Mesothelial cell of epicardium (in vitro differentiated cells): ENCODE measurements at places on chromosomes 13 and 19.
A peak's percentile ranks its signal among the peaks of the same experiment; 100 is the strongest.

DNA sequence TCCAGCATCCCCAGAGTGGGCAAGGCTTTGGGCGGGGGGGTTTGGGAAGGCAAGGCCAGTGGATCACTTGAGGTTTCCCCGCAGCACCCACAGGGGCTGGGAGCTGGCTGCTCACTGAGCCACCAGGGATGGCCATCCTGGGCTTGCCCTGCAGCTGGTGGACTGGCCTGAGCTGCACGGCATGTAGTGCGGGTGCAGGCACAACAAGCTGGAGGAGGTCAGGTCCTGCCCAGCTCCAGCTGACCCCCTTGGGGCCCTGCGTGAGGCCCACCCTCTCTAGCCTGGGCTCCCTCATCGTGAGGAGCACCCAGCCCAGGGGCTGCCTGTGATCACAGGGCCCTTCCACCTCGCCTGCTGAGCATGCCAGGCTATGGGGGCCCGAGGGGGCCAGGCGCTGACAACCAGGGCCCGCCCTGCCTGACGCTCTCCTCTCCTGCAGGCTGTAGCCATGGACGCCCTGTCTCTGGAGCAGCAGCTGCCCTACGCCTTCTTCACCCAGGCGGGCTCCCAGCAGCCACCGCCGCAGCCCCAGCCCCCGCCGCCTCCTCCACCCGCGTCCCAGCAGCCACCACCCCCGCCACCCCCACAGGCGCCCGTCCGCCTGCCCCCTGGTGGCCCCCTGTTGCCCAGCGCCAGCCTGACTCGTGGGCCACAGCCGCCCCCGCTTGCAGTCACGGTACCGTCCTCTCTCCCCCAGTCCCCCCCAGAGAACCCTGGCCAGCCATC lies 22.9 kb downstream of the COMP start:
- peaks cover 7% of the 10 kb centered on the region for H3K36me3 ChIP-seq
- no peak overlapping the region for H3K27ac ChIP-seq
- H3K4me1 ChIP-seq: no peaks in the 10 kb centered on the region
- no peak overlapping the region for H3K4me3 ChIP-seq
- no peaks in the 10 kb centered on the region for H3K27me3 ChIP-seq

- DNase-seq: no peak
- no peak overlapping the region for H3K27ac ChIP-seq
- H3K36me3 ChIP-seq: no peaks in the 10 kb centered on the region
- H3K27me3 ChIP-seq: no peaks in the 10 kb centered on the region
Measured at GRCh38 chr13:99122171-99122570, 78.5 kb upstream of the UBAC2 start.

DNA sequence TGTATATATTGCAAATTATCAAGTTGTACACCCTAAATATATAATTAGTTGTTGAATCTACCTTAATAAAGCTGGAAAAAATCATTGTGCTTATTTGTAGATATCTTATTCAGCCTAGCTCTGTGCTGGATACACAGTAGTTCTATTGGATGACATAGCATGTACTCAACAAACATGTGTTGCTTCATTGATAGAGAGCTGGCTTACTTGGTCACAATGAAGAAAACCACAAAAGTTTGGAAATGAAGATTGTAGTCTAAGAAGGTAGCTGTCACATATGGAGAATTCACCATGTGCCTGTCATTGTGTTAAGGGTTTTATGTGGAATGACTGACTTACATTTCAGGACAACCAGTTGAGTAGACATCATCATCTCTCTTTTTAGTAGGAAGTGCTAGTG lies 278.9 kb downstream of the LMO7 start:
- no peak for DNase-seq
- no peak overlapping the region for H3K27ac ChIP-seq
- H3K4me1 ChIP-seq: no peaks in the 10 kb centered on the region
- no peaks in the 10 kb centered on the region for H3K27me3 ChIP-seq
- H3K4me3 ChIP-seq: no peak overlapping the region

GRCh38 chr13:40706439-40706838 lies 40.0 kb upstream of the FOXO1 start:
- H3K27me3 ChIP-seq: no peaks in the 10 kb centered on the region
- H3K4me3 ChIP-seq: no peak overlapping the region
- peaks cover 25% of the 10 kb centered on the region for H3K36me3 ChIP-seq
- no peak for DNase-seq
- no peak overlapping the region for H3K27ac ChIP-seq
- no peaks in the 10 kb centered on the region for H3K4me1 ChIP-seq

- H3K27ac ChIP-seq: no peak overlapping the region
- H3K4me3 ChIP-seq: no peak overlapping the region
- H3K4me1 ChIP-seq: no peaks in the 10 kb centered on the region
- H3K36me3 ChIP-seq: peaks cover 5% of the 10 kb centered on the region
Measured at GRCh38 chr13:103243495-103243894, 177.3 kb upstream of the SLC10A2 start.

DNA sequence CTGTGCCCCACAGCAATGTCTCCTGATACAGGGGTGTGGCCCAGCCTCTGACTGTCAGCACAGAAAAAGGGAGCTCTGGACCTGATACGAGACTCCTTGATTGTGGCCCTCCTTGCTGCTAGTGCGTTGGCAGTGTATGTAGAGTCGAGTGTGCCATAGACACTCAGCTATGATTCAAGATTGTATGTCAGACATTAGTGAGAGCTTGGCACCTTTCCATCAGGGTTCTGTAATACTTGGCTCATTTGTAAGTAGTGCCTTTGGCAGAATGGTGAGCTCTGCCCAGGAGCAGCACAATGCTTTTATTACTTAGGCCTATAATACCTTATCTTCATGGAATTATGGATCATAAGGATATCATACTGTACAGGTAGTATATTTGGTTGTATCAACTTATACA lies 83.4 kb downstream of the ATP8A2 start:
- no peak for DNase-seq
- H3K27me3 ChIP-seq: peaks cover 6% of the 10 kb centered on the region
- no peaks in the 10 kb centered on the region for H3K36me3 ChIP-seq
- H3K4me1 ChIP-seq: peaks cover 6% of the 10 kb centered on the region
- H3K27ac ChIP-seq: no peak overlapping the region

GRCh38 chr13:77429320-77430142 lies 102.6 kb upstream of the MYCBP2 start:
- H3K27me3 ChIP-seq: no peaks in the 10 kb centered on the region
- H3K4me3 ChIP-seq: no peak overlapping the region
- H3K27ac ChIP-seq: no peak overlapping the region
- no peaks in the 10 kb centered on the region for H3K4me1 ChIP-seq
- no peaks in the 10 kb centered on the region for H3K36me3 ChIP-seq

DNA sequence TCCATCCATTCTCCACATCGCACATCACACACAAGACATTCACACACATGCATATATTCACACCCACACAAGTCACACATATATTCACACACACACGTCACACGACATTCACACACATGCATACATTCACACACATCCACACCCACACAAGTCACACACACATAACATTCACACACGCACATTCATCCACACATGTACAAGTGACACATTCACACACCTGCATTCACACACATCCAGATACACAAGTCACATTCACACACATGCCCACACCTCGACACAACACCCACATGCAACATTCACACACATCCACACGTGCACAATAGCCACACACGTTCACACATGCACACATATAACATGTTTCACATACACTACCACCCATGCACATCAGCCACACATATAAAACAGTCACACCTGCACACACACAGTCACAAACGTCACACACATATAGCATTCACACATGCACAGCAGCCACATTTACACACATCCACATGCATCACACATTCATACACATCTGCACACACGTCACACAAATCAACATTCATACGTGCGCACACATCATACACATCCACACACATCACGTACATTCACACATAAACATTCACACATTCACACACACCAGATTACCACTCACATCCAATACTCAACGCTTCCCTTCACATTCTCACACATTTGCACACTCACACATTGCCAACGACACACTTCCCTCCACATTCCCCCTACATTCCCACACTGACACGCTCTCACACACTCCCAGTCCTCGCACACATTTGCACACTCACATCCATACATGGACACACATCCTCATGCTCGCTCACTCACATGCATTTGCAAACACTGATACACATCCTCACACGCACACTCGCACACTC lies 41.0 kb downstream of the ANKRD10 start:
- no peak overlapping the region for H3K4me3 ChIP-seq
- peaks cover 29% of the 10 kb centered on the region for H3K4me1 ChIP-seq
- H3K27ac ChIP-seq: no peak overlapping the region
- H3K36me3 ChIP-seq: no peaks in the 10 kb centered on the region

GRCh38 chr19:48799358-48800300 lies 11.2 kb downstream of the BCAT2 start:
- H3K27ac ChIP-seq: no peak overlapping the region
- H3K4me1 ChIP-seq: peaks cover 4% of the 10 kb centered on the region
- no peak for DNase-seq
- no peak overlapping the region for H3K4me3 ChIP-seq
- H3K36me3 ChIP-seq: no peaks in the 10 kb centered on the region

- H3K27me3 ChIP-seq: no peaks in the 10 kb centered on the region
- H3K27ac ChIP-seq: peak overlapping the region; percentile 16
- no peak for DNase-seq
- H3K36me3 ChIP-seq: peaks cover 4% of the 10 kb centered on the region
- peaks cover 5% of the 10 kb centered on the region for H3K4me1 ChIP-seq
Measured at GRCh38 chr13:35349673-35350278, 126.7 kb downstream of the MAB21L1 start.

DNA sequence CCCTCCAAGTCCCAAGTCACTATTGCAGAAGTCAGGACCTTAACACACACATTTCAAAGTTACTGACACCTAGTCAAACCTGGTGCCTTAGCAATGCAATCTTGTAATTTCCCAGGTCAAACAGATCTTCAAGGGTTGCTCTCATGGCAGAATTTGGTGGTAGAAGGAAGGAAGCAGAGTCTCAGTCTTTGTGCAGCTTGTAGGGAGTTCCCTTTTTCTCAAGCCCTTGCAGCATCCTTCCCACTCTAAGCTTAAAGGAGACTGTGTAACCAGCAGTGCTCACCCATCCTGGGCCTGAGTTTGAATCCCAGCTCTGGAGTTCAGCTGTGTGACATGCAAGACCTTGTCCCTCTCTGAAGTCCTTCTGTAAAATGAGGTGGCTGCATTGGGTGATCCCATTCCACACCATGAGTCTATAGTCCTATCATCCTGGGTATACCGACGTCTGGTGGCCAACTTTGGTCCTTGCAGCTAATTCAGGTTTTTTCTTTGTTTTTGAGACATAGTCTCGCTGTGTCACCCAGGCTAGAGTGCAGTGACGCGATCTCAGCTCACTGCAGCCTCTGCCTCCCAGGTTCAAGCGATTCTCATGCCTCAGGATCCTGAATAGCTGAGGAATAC lies 9.8 kb downstream of the SIGLEC10 start:
- H3K4me3 ChIP-seq: no peak overlapping the region
- no peak overlapping the region for H3K27ac ChIP-seq
- H3K27me3 ChIP-seq: no peaks in the 10 kb centered on the region
- peaks cover 5% of the 10 kb centered on the region for H3K4me1 ChIP-seq

DNA sequence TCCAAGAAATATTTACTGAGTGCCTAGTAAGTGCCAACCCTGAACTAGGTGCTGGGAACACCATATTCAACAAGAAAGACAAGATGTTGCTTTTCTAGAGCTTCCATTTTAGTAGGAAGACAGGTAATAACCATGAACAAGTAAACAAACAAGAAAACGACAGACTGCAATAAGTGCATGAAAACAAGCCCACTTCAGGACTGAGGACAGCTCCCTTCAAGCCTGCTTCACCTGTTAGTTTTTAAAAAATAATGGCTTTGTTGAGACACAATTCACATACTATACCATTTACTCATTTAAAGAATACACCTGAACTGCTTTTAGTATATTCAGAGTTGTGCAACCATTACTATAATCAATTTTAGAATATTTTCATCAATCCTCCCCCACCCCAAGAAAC lies 30.4 kb downstream of the CYP4F22 start:
- H3K4me1 ChIP-seq: no peaks in the 10 kb centered on the region
- H3K4me3 ChIP-seq: no peak overlapping the region
- H3K27ac ChIP-seq: no peak overlapping the region
- H3K36me3 ChIP-seq: no peaks in the 10 kb centered on the region
- DNase-seq: no peak
